ENCODE measurements at places on chromosomes 7 and 10.

- no peak for DNase-seq
Observed at GRCh38 chr10:61476529-61476928, 23.3 kb upstream of the TMEM26 start.

DNA sequence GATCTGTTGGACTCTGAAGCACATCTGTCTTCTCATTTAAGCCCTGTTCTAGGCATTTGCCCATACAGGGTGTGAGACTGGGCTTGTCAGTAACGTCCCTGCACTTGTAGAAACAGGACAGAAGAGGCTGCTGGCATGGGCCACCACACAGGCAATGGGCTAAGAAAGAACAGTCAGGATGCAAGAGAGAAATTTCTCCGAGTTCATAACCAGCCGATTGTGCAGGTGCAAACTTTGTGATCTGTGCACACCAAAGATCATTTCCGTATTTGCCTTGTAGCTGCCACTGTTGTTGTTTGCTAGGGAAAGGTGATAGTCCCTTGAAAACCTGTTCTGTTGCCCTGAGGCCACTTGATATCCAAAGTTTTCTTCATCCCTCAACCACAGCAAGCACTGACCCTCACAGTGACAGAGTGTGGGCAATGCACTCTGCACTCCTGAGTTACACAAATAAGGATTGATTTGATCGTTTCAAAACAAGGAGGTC, 20.3 kb downstream of the KLF6 start:
- DNase-seq, result no peak

GRCh38 chr7:19248115-19248514, 102.9 kb upstream of the FERD3L start:
- DNase-seq, result no peak

- no peak for DNase-seq
Observed at GRCh38 chr10:28020080-28020860, 21.4 kb upstream of the ODAD2 start.

- no peak for DNase-seq
Observed at GRCh38 chr10:127527891-127528290, 21.2 kb upstream of the NPS start.

DNA sequence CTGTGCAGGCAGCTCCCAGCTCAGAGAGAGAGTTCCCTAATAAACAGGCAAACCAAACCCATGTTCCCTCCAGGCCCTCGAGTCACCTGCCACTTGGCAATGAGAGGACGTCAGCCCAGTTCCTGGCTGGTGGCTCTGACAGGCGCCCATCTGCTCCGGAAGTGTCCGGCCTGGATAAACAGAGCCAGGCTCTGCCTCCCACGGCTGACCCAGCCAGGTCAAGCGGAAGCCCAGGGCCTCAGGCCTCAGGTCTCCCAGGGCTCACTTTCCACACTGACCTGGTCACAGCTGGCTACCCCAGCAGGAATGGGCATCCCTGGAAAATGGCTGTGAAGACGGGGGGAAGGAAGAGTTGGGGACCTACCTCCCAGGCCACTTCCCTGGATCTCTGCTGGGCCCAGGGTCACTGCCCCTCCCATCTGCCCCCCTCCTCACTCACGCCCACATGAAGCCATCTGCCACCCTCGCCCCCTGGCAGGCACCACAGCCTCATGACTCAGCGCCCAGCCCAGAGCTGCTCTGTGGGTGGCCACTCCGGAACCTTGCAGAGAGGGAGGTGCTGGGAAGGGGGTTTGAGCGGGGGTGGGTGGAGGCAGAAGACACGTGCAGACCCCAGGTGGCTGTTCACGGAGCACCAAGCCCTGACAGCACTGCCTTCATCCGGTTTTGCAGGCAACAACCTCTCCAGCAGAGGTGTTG, 37.4 kb upstream of the DUSP5 start:
- peak; percentile 31 for DNase-seq

- DNase-seq, result no peak
Observed at GRCh38 chr7:87448388-87448787, 27.1 kb downstream of the ABCB4 start.

DNA sequence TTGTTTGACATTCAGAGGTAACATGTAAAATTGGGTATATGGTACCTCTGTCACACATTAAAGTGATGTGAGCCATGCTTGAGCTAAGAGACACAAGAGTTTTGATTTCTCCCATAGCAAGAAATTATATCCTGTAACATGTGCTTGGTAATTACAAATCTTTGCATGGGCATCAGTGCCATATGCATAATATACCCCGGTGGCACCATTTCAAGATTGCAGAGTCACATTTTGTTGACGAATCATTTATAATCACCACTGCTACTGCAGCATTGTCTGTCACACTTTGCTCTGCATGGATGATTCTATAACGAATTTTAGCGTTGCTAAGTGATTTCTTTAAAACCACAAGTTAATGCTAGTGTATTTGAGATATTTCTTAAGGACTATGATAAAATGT, 443.7 kb upstream of the LRRN3 start:
- no peak for DNase-seq

Data from stimulated activated CD4-positive, alpha-beta T cell treated with anti-CD3 and anti-CD28 coated beads, Interleukin-4, amount 100 ng/mL, for 24 hours (primary cell).